ENCODE measurements at places on chromosomes 5 and 9.

- no peak for DNase-seq
These were observed 55.0 kb downstream of the ECPAS start for GRCh38 chr9:111429175-111429574.

DNA sequence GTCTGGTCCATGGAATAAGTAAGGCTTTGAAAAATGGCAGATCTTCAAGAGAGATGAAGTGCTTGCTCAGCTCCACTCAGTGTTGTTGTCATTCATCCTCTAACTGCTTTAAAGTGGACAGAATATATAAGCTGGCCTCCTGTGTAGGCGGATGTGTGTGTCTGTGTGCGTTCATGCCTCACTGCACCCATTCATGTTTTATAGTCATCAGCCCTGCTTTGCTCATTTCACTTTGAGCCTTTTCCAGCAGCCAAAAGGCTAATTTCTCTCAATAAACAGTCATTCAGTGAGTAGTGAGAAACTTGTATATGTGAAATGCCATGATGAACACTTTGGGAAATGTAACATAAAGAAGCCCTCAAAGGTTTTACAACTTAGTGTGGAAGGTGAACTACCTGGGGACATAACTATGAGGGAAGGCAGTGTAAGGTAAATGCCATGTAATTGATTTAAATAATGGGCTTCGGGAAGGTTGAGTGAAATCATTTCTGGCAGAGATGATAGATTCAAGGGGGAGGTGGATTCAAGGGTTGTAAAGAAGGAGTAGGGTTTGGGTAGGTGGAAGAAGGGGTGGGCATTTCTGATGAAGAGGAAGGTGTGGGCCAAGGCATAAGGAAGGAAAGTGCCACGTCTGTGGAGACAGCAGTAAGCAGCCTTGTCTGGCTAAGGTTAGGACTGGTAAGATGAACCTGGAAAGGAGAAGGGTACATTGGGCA, 15.7 kb downstream of the TTC23L start:
- no peak for DNase-seq

- DNase-seq = no peak
These were observed 11.7 kb downstream of the DNM1 start for GRCh38 chr9:128214571-128215490.

DNA sequence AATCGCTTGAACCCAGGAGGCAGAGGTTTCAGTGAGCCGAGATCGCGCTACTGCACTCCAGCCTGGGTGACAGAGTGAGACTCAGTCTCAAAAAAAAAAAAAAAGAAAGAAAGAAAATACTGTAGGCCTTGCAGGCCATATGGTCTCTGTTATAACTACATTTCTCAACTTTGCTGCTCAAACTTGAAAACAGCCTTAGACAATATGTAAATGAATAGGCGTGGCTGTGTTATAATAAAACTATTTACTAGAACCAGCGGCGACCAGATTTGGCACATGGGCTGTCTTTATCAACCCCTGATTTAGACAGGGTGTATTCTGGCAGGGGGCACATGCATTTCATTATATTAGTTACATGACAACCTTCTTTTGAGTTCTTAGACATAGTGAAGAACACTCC, 130.0 kb downstream of the C9orf152 start:
- peak; percentile 54 for DNase-seq

DNA sequence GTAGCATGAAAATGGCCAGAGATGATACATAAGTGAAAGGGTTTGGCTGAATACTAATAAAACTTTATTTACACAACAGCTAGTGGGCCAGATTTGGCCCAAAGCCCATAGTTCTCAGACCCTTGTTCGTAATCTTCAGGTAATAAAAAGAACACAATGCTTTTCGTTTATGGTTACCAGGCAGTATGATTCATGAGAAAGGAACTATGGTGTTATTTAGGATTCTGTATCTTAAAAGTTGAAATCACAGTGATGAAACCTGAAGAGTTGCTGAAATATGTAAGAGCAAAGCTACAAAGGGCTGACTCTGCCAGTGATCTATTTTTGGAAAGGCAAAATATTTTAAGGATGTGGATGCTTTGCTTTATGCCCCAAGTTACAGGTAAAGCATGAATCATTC, 192.7 kb downstream of the SMC2 start:
- DNase-seq = no peak

DNA sequence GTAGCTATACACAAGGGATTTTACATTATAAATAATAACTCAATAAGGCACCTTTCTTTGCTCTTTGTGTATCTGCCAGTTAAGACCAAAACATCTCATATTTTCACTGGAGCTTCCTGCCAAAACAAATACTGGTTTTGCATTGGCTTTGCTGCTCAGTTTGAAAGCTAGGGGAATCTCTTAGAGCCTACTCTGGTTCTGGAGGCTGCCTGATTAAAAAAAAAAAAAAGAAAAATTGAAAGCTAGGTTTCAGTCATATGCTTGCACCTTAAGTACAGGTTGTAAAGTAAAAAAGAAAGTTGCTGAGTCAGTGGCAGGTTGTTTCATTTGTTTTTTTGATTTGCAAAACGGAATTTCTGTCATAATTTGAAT, 2.3 kb downstream of the DENND4C start:
- peak; percentile 53 for DNase-seq

DNA sequence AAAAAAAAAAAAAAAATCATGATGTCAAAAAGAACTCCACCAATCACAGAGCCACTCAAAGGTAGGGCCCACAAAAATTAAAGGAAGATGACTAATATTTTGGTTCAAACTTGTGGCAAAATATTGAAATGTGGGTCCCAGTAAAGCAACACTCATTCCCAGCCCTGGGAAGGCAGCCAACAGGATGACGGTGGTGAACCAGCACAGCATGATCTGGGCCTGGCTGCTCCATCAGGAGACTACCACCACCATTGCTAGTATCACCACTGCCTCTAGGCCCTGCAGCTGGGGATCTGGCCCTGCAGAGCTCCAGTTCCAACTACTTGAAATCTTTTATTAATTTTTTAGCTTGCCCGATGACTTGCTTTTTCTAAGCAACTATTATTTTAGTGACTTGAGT, 206.8 kb upstream of the ITGA1 start:
- DNase-seq = peak; percentile 79

DNA sequence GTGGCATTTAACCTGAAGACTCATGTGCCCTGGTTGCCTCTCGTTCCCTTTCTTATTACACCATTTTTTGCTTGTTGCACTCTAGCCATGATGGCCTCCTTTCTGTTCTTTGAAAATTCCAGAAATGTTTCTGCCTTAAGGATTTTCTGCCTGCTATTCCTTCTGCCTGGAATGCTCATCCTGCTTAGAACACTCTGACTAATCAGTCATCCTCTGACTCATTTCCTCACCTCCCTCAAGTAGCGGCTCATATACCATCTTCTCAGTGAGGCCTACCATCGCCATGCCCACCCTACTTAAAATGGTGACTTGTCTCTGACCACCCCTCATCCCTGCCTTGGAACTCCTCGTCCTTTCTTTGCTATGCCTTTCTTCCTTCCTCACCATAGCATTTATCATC, 68.8 kb downstream of the KIF4B start:
- peak; percentile 86 for DNase-seq

GRCh38 chr9:127203681-127204327, 60.8 kb upstream of the GARNL3 start:
- no peak for DNase-seq

DNA sequence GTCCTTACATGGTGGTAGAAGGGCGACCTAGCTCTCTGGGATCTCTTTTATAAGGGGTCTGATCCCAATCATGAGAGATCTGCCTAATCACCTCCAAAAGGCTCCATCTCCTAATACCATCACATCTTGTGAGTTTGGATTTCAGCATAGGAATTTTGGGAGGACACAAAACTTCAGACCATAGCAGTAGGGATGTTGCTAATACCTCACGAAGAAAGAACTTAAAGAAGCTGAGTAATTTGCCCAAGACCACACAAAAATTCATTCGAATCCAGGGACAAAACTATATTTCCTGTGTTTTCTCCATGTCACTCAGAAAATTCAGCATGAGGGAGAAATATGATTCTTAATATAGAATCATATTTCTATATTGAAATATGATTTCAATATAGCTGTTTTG, 32.7 kb downstream of the MTAP start:
- peak; percentile 73 for DNase-seq

GRCh38 chr5:76742583-76742982, 26.7 kb downstream of the F2R start:
- DNase-seq = peak; percentile 27

- peak; percentile 98 for DNase-seq
These were observed 19.2 kb downstream of the GSN start for GRCh38 chr9:121286973-121287741.

DNA sequence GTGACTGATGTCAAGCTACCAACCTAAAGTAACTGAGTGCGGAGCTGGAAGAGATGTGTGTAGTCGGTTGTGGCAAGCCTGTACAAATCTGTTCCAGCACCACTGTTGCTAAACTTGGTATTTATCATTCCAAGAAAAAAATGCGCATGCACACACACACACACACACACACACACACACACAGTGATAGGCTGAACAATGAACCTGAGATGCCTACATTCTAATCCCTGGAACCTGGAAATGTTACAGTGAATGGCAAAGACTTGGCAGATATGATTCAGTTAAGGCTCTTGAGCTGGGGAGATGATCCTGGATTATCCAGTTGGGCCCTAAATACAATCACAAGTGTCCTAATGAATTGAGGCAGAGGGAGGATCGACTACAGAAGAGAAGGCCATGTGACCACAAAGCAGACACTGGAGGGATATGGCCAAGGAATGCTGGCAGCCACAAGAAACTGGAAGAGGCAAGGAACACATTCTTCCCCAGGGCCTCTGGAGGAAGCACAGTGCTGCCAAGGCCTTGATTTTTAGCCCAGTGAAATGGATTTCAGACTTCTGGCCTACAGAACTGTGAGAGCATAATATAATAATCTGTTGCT, 49.7 kb upstream of the LHFPL2 start:
- peak; percentile 83 for DNase-seq

DNA sequence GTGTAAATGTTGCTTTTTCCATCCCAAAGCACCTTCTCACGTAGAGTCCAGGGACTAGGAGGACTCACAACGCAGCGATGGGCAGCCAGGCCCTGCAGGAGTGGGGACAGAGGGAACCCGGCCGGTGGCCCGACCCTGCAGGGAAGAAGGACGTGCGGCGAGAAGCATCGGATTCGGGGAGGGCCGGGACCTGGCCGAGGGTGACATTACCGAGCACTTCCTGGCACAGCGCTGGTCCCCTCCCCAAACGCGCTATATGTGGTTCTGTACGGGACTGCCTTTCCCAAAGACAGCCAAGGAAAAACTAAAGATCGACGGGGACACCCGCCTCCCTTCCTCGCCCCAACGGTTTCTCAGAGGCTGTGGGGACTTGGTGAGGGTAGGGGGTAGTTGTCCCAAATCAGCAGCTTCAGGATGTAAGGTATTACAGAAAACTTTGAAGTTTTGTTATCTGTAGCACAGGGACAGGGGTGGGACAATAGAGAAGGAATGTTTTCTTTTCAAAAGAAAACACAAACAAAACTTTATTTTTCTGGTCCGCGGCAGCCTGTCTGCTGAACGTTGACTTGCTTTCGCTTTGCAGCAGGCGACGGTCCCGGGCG, 887 bp upstream of the MAP3K1 start:
- DNase-seq = peak; percentile 18

DNA sequence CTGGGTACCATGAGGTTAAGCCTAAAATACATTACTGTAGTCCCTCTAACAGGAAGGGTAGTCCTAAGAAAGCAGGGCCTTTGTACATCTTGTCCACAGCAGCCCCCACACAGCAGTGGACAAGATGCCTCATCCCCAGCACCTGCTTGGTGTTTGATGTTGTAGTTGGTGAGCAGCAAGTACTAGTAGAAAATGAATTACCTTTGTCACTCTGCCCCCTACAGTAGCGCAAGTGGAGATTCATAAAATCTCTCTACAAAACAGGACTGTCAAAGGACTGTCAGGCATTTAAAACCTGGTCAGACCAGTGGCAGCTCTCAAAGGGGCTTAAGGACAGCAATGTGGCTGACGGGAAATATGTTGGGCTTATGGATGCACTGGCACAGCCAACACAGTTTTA, 122.5 kb downstream of the TMEM174 start:
- no peak for DNase-seq

DNA sequence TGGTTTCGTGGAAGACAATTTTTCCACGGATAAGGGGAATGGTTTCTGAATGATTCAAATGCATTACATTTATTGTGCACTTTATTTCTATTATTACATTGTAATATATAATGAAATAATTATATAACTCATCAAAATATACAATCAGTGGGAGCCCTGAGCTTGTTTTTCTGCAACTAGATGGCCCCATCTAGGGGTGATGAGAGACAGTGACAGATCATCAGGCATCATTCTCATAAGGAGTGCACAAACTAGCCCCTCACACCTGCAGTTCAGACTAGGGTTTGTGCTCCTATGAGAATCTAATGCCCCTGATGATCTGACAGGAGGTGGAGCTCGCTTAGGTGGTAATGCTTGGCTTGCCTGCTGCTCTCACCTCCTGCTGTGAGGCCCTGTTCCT, 6.4 kb downstream of the ISCA1 start:
- DNase-seq = peak; percentile 9

DNA sequence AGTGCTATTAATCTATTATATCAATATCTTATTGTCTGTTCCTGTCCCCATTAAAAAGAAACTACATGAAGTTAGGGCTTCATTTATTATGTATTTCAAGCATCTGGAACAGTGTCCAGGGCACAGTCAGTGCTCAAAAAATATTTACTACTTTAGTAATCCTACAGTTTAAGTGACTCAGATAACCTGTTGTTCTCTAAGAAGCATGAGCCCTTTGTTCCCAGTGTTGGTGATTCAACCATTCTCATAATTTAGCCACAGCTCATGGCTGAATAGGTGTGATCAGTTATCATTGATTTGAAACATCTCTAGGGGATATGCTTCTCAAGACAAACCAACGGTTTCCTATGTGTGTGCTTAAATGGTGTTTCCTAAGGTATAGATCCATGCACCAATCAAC, 292.7 kb downstream of the TMEM167A start:
- no peak for DNase-seq

DNA sequence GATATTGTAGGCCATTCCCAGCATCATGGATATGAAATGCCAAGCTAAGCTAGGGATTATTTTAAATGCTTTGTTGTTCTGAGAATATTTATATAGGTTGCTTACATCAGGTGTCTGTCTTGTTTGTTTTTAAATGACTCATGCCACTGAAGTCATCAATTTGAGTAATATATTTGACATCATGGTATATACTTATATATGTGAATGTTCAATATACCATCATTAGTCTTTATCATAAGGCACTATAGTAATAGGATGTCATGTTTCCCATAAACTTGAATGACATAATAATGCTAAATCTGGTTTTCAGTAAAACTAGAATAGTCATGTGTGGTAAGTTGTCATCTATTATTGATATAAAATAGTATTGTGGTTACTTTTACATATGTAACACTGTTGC, 13.1 kb downstream of the C9orf85 start:
- no peak for DNase-seq

All from fibroblast of skin of scalp (primary cell).